ENCODE measurements at places on chromosomes 3 and 15. TPM values are rescaled to one million over a fixed set of nuclear protein-coding genes. Genes with fewer than 3 reads are reported as not detected.

Gene UBE2Q2
- 27.9 TPM for total RNA-seq

Gene LRRC31
- total RNA-seq = not detected

Gene FEZF2
- total RNA-seq = not detected

Gene SPESP1
- total RNA-seq = not detected

Gene SYNPR
- total RNA-seq = not detected

Gene ATP2B2
- total RNA-seq = not detected

Gene SLC9C1
- not detected for total RNA-seq

Gene CPNE9
- not detected for total RNA-seq

- no peaks in the 10 kb centered on the region for H3K27me3 ChIP-seq
- peaks cover 55% of the 10 kb centered on the region for H3K36me3 ChIP-seq
- H3K4me1 ChIP-seq = peaks cover 70% of the 10 kb centered on the region
- H3K4me3 ChIP-seq = no peak overlapping the region
Measured at GRCh38 chr15:74865316-74865715, 7.8 kb downstream of the SCAMP2 start.

GRCh38 chr3:156682501-156682900 lies 8.1 kb downstream of the TIPARP start:
- DNase-seq = no peak
- H3K27me3 ChIP-seq = no peaks in the 10 kb centered on the region
- H3K4me3 ChIP-seq = no peak overlapping the region
- peaks cover 69% of the 10 kb centered on the region for H3K36me3 ChIP-seq

- peaks cover 52% of the 10 kb centered on the region for H3K27me3 ChIP-seq
- H3K36me3 ChIP-seq = no peaks in the 10 kb centered on the region
- no peak for DNase-seq
- peaks cover 1% of the 10 kb centered on the region for H3K4me1 ChIP-seq
- no peak overlapping the region for H3K4me3 ChIP-seq
- H3K27ac ChIP-seq = no peak overlapping the region
Measured at GRCh38 chr3:142952272-142953193, 10.9 kb downstream of the PAQR9 start.

DNA sequence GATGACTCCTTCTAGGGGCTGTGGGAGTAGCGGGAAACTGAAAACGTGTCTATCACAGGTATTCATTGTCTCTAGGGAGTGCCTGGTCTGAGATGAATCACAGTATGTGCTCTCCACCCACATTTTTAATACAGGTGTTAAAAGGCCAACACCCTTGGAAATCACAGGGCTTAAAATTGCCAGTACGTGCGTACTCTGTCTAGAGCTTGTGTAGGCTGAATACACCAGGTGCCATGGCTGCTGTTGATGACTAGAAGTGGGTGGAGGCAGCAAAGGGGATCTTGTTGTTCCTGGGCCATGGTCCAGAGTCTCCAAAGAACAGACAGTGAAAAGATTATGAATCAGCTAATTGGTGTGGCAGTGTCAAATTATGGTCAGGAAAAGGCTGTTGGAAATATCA lies 35.1 kb upstream of the P3H2 start:
- no peak for DNase-seq
- H3K4me3 ChIP-seq = no peak overlapping the region
- no peaks in the 10 kb centered on the region for H3K36me3 ChIP-seq
- H3K27ac ChIP-seq = no peak overlapping the region
- H3K27me3 ChIP-seq = peaks cover 4% of the 10 kb centered on the region
- no peaks in the 10 kb centered on the region for H3K4me1 ChIP-seq

DNA sequence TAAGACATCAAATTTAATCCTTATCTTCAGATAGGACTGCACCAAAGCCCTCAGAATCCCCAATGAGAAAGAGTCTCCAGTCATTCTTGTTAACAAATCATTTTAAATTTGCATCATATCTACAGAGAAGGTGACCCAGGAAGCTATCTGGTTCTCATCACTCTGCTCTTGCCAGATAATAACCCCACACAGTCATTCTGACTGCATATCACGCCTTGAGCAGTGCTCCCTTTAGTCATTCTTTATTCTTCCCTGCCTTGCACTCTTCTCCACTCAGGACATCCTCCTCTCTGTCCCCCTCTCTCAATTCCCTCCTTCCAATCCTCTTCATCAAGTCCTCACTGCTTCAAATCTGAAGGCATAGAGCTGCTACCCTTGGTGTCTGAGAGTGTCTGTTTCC lies 83.7 kb upstream of the COL6A6 start:
- no peak for DNase-seq
- H3K4me1 ChIP-seq = no peaks in the 10 kb centered on the region
- no peaks in the 10 kb centered on the region for H3K27me3 ChIP-seq
- H3K36me3 ChIP-seq = no peaks in the 10 kb centered on the region

- H3K4me3 ChIP-seq = no peak overlapping the region
- DNase-seq = no peak
- H3K27me3 ChIP-seq = no peaks in the 10 kb centered on the region
- H3K27ac ChIP-seq = no peak overlapping the region
Measured at GRCh38 chr15:78739206-78739605, 72.1 kb downstream of the ADAMTS7 start.

DNA sequence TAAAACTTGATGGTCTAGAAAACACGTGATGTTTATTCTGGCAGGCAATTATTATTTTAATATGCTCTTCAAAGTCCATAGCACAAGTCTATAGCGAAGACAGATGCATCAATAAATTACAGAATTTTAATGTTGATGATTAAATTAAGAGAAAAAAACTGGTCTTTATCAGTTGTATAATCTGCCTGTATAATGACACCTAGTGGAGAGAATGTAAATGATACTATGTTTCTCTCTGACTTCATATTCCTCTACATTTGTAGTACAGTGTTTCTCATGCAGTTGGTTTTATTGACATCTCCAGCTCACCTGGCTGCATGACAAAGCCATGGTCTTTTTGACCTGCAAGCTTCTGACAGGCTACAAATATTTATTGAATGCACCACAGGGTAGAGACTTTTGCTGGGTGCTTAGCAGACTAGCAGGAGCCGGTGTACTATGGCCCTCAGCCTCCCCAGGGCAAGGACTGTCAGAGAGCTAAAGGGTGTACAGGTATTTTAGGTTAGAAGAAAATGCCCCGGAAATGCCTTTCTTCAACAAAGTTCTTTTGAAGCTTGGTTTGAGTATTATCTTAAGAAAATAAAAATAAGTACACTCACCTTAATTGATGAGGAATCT lies 289.9 kb downstream of the GAP43 start:
- H3K27ac ChIP-seq = no peak overlapping the region
- no peak overlapping the region for H3K4me3 ChIP-seq
- no peaks in the 10 kb centered on the region for H3K4me1 ChIP-seq
- H3K27me3 ChIP-seq = no peaks in the 10 kb centered on the region
- DNase-seq = no peak

- DNase-seq = no peak
- H3K27me3 ChIP-seq = no peaks in the 10 kb centered on the region
- H3K4me3 ChIP-seq = no peak overlapping the region
- no peak overlapping the region for H3K27ac ChIP-seq
Measured at GRCh38 chr3:195699860-195700259, 20.9 kb upstream of the MUC20 start.

DNA sequence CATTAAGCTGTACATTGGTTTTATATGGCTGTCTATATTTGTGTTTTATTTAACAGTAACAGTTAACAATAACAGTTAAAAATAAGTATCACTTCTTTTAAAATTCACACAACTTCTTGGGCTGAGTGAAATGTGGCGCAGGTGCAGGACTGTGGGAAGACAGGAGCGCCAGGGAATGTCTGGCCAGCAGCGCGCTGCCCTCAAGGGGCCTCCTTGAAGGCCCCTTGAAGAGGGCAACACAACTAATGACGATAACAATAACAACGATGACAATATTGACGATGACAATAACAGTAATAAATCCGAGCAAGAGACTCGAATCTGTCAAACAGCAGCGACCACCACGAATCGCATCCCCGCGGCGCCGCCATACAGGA lies 411 bp upstream of the PPP2R3A start:
- DNase-seq = no peak
- peaks cover 33% of the 10 kb centered on the region for H3K27me3 ChIP-seq
- no peaks in the 10 kb centered on the region for H3K36me3 ChIP-seq
- no peak overlapping the region for H3K27ac ChIP-seq
- peaks cover 7% of the 10 kb centered on the region for H3K4me1 ChIP-seq

DNA sequence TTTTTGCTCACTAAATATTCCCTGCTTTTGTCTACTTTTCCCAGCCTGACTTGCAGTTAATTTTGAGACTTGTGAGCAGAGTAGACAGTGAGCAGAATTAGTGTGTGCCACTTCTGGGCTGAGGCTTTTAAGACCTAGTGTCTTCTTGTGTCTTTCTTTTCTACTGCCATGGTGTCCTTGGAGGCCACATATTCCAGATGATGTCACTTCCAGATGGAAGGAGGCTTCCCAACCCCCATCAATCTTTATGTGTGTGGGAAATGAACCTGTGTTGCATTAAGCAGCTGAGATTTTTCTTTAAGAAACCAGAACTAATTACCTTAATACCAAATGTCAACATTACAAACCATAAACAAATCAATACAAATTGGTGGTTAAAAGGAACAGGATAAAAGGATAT lies 774.7 kb upstream of the ROBO1 start:
- H3K27me3 ChIP-seq = no peaks in the 10 kb centered on the region
- DNase-seq = no peak
- H3K27ac ChIP-seq = no peak overlapping the region
- H3K4me1 ChIP-seq = no peaks in the 10 kb centered on the region
- no peak overlapping the region for H3K4me3 ChIP-seq
- no peaks in the 10 kb centered on the region for H3K36me3 ChIP-seq

DNA sequence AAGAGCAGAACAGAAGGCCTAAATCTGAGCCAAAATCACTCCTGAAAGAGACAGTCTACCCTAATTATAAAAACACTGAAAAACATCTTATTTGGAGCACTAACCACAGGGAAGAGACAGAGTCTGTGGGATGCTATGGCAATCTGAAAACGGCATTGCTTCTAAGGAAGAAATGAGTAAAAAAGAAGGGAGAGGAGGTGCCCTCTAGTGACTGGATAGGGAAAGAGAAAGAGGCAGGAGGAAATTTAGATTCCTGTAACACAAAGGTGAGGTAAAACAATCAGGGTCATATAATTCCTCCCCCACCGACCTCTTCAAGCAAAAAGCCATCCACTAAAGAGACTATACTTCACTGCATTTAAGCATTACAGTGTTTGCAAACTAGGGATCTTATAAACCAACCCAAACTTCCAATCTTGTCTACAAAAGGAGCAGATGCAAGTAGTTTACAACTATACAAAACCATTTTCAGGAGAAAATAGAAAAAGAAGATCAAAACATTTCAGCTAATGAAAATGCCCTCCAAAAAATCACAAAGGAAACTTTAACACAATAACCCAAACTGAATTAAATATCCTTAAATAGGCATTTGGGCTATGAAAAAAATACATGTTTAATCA lies 32.6 kb downstream of the HACD2 start:
- H3K27ac ChIP-seq = no peak overlapping the region
- H3K4me3 ChIP-seq = no peak overlapping the region
- no peaks in the 10 kb centered on the region for H3K4me1 ChIP-seq
- no peaks in the 10 kb centered on the region for H3K27me3 ChIP-seq
- DNase-seq = no peak
- peaks cover 16% of the 10 kb centered on the region for H3K36me3 ChIP-seq

DNA sequence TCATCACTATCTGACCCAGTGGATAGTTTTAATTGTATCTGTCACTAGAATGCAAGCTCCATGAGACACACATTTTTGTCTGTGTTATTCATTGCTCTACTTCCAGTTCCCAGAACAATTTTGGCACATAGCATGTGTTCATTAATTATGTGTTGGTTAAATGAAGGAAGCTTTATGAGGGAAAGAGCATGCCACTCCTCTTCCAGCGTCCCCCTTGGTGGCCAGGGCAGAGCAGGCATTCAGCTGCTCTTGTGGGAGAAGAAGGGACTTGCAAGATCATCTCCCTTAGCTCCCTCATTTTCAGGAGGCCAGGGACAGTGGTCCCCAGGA lies 489 bp upstream of the GALNT15 start:
- H3K4me1 ChIP-seq = no peaks in the 10 kb centered on the region
- no peak overlapping the region for H3K27ac ChIP-seq
- H3K27me3 ChIP-seq = peaks cover 24% of the 10 kb centered on the region

DNA sequence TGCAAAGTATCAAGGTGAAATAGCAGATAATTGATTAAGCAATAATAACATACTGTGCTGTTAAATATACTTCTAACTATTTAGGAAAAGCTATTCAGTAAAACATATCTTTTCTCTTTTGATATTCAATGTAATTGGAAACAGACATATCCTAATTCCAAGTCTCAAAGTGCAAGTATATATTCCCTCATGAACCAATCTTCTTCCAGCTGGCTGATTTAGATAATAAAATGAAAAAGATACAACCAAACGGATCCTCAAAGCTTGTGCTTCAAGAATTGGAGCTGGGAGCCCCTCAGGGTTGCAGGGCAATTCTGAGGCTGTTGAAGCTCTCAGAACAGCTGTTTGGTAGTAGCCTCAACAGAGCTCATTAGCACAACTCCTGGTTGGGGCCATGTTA lies 236.6 kb downstream of the ZIC1 start:
- H3K4me1 ChIP-seq = no peaks in the 10 kb centered on the region
- H3K27ac ChIP-seq = no peak overlapping the region
- no peaks in the 10 kb centered on the region for H3K27me3 ChIP-seq
- no peak for DNase-seq

DNA sequence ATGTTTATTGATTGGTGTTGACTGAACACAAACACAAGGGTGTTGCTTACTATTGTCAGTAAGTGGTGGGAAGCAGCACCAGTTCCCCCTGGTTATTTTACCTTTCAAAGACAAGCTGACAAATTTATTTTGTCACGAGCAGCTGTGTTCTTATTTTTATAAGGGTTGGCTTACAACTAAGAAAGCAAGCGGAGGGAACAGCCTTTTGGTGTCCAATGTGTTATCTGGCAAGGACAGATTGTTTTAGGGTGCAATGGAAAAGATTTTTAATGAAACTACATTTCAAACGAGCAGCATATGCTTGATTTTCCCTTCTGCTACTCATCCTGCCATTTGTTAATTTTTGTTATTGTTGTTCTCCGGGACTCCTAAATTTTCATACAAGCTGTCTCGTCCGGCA lies 920.6 kb upstream of the CFAP20DC start:
- DNase-seq = no peak
- H3K4me3 ChIP-seq = no peak overlapping the region
- H3K27me3 ChIP-seq = no peaks in the 10 kb centered on the region
- no peaks in the 10 kb centered on the region for H3K4me1 ChIP-seq
- H3K27ac ChIP-seq = no peak overlapping the region

GRCh38 chr3:162994165-162994564 lies 1497.6 kb downstream of the OTOL1 start:
- no peak overlapping the region for H3K4me3 ChIP-seq
- no peaks in the 10 kb centered on the region for H3K4me1 ChIP-seq
- H3K36me3 ChIP-seq = no peaks in the 10 kb centered on the region
- DNase-seq = no peak

- no peaks in the 10 kb centered on the region for H3K27me3 ChIP-seq
- peaks cover 15% of the 10 kb centered on the region for H3K4me1 ChIP-seq
- DNase-seq = no peak
- H3K4me3 ChIP-seq = no peak overlapping the region
Measured at GRCh38 chr3:16253601-16254000, 11.1 kb downstream of the DPH3 start.

- H3K36me3 ChIP-seq = no peaks in the 10 kb centered on the region
- no peak for DNase-seq
- H3K27me3 ChIP-seq = no peaks in the 10 kb centered on the region
Measured at GRCh38 chr3:79139395-79140068, 628.3 kb downstream of the ROBO1 start.
